ENCODE measurements at places on chromosomes 5 and 9. TPM values are rescaled to one million over a fixed set of nuclear protein-coding genes. Genes with fewer than 3 reads are reported as not detected.

DNA sequence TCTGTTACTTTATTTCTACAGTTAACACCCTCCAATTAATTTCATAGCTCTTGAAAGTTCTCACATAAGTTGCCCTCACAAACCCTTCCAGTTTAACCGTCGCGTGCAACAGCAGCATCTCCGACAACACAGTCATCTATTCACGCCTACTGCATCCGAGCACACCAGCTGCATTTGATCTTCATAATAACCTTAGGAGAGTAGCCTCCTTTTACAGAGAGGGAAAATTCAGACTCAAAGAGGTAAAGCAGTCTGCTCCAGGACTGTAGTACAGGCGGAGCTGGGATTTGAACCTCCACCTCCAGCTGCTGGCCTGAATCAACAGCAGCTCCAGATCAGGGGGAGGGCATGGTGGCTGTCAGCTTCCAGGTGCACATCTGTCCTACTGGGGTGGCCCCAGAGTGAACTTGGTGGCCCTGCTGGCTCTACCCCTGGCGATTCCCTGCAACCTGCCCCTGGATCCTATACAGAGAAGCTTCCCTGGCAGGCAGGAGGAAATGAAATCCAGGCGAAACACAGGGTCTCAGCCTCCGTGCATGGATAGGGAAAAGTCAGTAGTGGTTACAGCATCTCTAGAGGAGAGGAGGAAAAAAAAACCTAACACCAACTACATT is 71.6 kb upstream of the UNC5A start:
- DNase-seq, result peak; percentile 22

GRCh38 chr5:133825631-133826289 is 142.7 kb downstream of the C5orf15 start:
- DNase-seq, result no peak

DNA sequence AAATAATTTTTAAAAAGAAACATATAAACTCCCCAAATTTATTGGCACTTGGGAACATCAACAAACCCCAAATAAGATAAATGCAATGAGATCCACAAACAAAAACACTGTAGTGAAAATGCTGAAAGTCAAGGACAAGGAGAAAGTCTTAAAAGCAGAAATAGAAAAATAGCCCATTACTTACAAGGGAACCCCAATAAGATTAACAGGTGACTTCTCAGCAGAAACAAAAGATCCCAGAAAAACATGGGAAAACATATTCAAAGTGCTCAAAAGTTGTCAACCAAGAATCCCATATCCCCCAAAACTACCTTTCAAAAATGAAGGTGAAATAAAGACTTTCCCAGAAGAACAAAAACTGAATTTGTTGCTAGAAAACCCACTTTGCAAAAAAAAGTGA is 40.0 kb downstream of the FANCC start:
- DNase-seq, result no peak

DNA sequence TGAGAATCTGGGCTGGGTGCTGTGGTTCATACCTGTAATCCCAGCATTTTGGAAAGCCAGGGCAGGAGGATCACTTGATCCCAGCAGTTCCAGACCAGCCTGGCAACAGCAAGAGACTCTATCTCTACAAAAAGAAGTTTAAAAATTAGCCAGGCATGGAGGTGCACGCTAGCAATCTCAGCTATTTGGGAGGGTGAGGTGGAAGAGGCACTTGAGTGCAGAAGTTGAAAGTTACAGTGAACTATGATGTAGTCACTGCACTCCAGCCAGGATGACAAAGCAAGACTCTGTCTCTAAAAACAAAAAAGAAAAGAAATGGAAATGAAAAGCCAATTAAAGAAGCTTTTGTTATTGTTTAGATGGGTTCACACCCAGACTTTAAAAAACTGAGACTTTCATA is 131.6 kb upstream of the RASA1 start:
- DNase-seq, result no peak

DNA sequence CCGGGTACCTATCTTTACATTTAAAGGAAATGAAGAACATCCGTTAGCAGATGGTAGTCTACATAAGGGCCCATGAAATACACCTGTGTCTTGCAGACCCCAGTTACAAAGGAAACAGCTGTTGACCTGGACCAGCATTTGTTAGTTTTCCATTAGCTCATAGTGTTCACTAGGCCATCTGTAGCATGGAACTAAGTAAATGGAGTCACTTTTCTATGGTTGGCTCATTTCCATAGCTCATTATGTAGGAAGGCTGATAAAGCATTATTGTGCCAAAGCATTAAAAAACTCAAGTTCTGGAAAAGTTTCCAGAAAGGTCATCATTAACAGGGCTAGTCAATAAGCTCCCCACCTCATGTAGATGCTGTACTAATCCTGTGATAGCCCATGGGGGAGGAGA is 62.1 kb downstream of the PCSK1 start:
- DNase-seq, result no peak

DNA sequence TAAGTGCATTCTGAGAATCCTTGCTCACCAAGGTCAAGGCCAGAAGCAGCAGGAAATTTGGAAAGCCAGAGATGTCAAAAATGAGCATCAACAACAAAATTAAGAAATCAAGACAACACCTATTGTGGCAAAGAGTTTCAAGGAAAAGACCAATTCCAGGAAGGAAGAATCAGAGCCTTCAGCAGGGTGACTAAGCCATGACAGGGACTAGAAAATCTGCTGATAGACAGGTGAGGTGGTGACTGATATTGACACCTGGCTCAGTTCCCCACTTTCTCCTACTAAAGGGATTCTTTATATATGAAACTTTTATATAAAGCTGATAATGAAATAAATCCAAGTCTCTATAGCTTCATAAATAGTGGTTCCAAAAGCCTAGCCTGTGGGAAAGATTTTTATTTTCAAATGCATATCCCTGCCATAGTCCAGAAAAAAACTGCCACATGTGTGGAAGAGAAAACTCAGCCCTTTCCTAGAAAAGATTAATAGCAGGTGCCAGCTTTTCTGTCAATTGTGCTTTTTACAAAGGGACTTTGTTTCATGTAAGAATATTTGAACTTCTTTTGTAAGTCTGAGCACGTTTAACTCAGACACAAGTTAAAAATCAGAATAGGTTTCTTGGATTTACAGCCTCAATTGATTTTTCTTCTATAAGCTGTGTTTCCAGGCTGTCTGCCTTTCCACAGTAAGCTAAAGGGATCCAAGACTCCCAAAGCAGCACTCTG is 81.1 kb upstream of the GRAMD2B start:
- no peak for DNase-seq

GRCh38 chr9:1882711-1883403 is 132.3 kb upstream of the SMARCA2 start:
- DNase-seq, result no peak

The HMHB1 gene
- total RNA-seq, result not detected

- DNase-seq, result no peak
Measured at GRCh38 chr9:92734931-92735635, 29.6 kb downstream of the BICD2 start.

GRCh38 chr9:96137671-96138429 is 164.1 kb downstream of the HSD17B3 start:
- DNase-seq, result no peak

DNA sequence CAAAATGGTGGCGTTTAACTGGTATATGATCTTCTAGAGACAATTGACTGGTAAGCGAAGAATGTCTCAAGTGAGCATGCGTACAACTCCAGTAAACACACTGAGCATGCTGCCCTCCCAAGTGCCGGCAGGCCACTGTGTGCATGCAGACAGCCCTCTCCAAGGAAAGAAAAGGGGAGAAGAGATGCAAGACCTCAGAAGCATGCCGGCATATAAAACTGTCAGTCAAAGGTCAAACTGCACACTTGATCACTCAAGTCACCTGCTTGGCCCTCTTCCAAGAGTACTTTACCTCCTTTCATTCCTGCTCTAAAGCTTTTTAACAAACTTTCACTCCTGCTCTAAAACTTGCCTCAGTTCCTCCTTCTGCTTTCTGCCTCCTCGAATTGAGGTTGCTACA is 910.2 kb downstream of the TAF11L14 start:
- no peak for DNase-seq

The PCDHGA10 gene
- 10.5 TPM for total RNA-seq

DNA sequence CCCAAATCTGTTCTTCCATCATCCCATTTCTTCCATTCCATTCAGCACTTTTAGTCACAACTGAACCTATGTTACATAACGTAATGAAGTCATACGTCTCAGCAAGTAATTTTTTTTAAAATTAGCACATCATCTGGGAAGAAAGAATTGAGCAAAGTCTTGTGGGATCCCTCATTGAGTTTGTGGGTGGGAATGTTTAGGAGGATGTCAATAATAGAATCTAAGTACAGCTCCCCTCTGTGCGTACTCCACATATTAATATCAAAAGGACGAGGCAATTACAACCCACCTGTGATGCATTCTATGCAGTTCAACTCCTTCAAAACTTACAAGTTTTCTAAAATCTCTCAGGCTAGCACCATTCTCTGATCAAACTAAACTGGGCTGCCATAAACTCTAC is 526.3 kb downstream of the AGTPBP1 start:
- DNase-seq, result no peak

The KCNV2 gene
- total RNA-seq, result not detected

The PLAC8L1 gene
- total RNA-seq, result not detected

GRCh38 chr5:39073767-39074016 is 507 bp downstream of the RICTOR start:
- DNase-seq, result no peak

The PCDHB8 gene
- 0.73 TPM for total RNA-seq

DNA sequence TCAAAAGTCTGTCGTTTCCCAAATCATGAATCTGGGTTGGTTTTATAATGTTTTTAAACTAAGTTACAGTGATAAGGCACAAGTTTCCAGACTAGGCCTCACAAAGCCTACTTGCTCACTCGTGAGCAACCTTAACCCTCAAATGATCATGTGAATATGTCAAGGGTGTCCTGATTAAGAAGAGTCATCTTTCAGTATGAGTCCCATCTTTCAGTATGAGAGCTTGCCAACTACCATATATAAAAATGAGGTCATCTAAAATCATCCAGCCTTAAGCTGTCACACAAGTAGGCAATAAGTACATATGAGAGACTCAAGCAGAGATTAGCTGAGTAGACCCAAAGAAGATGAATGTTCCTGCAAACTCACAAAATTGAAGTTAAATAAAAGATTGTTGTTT is 668.4 kb upstream of the FAM174A start:
- no peak for DNase-seq

The RNF180 gene
- total RNA-seq, result 14.4 TPM

DNA sequence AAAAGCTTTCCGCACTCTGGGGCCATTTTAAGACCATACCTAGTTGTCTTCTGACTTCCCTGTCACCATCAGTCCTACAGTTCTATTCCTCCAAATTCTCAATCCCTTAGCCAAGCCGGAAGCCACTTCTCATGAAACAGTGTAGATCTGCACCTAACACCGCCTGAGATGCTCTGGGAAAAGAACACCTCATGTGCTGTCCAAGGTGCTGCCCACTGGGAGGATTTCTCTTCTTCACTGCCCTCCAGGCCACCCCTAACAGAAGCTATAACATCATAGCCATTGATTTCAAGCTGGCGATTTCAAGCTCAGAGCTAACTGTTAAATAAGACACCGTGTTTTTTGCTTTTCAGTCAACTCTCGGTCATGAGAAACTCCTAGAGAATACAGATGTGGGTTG is 559.3 kb downstream of the CCDC171 start:
- no peak for DNase-seq

DNA sequence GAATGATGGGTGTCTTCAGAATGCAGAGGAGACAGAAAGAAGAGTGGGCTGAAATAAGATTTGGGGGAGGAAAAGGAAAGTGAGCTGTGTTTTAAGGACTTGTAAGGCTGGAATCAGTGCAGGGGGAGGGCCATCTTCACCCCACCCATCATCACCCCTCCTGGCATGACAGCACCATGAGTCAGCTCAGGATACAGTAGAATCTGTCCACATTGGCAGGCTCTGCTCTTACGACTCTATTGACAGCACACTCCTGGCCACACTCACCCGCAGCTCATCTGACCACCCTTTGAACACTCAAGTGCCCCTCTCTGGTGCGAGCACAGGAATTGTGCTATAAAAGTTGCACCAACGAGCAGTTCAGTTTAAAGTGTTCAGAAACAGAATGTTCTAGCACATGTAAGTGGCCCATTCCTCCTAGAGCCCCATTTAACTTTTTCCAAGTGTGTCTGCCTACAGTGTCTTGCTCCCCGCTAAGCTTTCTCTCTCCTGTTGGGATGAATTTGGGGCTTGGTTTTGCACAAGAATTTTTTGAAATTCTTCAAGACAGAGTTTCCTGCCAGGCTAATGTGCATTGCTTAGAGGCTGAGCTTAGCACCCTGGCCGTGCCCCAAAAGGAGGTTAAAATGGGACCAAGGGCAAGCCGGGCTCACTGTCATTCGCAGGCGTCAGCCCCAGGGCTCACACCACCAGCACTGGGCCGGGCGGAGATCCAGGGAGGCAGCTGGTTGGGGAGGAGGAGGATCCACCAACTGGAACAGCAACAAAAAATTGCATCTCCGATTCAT is 12.0 kb downstream of the ADRA1B start:
- no peak for DNase-seq

- DNase-seq, result no peak
Measured at GRCh38 chr5:3110371-3110770, 358.9 kb upstream of the IRX2 start.

DNA sequence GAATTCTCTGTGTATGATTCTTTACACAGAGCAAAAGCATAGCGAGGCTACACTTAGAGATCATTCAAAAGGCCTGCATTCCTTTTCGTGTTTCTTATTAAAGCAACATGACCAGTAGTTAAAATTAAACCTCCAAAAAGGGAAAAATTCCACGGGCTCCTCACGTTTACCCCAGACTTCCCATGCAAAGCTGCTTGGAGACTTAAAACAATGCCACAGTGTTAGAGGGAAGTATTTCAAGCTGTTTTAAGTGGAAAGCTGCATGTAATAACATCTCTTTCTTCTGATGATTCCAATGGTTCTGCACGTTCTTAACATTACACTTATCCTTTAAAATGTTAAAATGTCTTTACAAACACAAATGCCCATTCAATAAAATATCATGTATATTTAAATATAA is 405.2 kb downstream of the SEMA5A start:
- no peak for DNase-seq

The SHISAL2B gene
- total RNA-seq, result not detected

- no peak for DNase-seq
Measured at GRCh38 chr5:84693256-84693655, 308.6 kb upstream of the EDIL3 start.

DNA sequence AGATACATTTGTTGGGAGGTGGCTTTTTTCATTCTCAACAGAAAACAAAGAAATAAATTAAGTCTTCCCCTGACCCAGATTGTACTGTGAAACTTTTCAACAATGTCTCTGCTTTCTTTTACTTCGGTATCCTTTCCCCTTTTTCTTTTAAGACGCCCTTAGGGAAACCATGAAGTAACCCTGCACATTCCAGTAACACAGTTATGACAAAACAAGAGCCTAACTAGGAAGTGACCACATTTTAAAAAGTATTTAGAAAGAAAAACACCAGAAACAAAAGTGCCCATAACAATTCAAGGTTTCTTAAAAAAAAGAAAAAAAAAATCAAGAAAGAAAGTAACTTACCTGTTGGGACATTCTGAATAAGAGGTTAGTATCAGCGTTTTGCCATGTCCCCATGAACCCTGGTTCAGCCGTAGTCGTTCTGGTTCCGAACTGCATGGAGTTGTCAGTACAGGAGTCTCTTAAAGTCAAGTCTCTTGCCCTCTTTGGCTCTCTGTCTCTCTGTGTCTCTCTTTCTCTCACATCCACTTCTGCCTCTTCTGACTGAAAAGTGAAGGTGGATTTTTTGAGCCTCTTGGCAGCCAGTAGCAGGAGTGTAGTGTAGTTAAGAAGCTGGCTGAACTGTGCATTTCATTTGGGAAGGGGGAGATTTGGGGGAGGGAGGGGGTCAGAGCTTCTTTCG is 142.9 kb downstream of the BNC2 start:
- no peak for DNase-seq

Measured in breast epithelium (tissue), 4 donors.